ENCODE measurements at places on chromosomes 16 and 17.

GRCh38 chr17:57898487-57899311, 48.9 kb upstream of the MRPS23 start:
- no peak for DNase-seq

GRCh38 chr17:80689129-80689619, 144.5 kb downstream of the RPTOR start:
- no peak for DNase-seq

- DNase-seq: no peak
Measured at GRCh38 chr17:44738214-44738906, 20.4 kb upstream of the ADAM11 start.

DNA sequence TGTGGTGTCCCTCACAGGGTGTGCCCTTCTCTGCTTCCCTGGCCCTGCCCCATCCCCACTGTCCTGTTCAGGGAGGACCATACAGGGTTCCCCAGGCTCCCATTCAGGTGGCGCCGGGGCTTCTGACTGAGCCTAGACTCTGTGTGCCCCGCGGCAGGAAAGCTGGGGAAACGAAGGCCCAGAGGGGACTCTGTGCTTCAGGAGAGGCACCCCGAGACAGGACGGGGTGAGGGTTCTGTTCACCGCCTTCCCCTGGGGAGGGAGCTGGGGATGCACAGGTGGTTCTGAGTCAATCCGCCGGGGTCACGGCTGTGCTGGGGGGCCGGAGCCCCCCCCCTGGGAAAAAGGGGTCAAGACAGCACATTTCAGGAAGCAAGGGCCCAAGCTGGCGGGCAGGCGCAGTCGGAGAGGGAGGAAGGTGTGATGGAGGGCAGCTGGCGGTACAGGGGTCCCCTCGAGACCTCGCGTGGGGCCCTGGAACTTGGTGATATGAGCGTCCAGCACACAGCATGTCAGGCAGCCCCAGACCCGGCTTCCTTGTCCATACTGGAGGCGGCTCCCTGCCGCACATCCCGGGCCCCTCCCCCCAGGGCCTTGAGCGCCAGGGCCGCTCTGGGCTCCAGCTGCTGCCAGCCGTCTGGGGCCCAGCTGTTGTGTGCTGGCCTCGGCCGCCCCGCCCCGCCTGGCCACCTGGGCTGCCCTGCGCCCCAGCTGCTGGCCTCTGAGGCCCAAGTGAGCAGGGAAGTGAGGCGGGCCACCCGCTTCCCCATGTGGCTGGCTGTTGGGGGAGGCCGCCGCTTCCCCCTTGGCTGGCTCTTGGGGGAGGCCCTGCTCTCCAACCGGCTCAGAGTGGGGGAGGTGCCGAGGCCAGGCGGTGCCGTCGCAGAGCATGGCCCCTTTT, 5.6 kb upstream of the NOTUM start:
- no peak for DNase-seq

- no peak for DNase-seq
Measured at GRCh38 chr17:55629995-55630394, 92.7 kb downstream of the TMEM100 start.

GRCh38 chr17:79066963-79067362, 7.7 kb upstream of the ENGASE start:
- DNase-seq: no peak

- no peak for DNase-seq
Measured at GRCh38 chr16:787978-788398, at the start of gene RPUSD1. TSS of gene RPUSD1 (minus strand) at chr16:788381. CDS start at chr16:787737, 644 bp downstream.

- no peak for DNase-seq
Measured at GRCh38 chr16:88864521-88864920, 1.9 kb downstream of the PABPN1L start.

DNA sequence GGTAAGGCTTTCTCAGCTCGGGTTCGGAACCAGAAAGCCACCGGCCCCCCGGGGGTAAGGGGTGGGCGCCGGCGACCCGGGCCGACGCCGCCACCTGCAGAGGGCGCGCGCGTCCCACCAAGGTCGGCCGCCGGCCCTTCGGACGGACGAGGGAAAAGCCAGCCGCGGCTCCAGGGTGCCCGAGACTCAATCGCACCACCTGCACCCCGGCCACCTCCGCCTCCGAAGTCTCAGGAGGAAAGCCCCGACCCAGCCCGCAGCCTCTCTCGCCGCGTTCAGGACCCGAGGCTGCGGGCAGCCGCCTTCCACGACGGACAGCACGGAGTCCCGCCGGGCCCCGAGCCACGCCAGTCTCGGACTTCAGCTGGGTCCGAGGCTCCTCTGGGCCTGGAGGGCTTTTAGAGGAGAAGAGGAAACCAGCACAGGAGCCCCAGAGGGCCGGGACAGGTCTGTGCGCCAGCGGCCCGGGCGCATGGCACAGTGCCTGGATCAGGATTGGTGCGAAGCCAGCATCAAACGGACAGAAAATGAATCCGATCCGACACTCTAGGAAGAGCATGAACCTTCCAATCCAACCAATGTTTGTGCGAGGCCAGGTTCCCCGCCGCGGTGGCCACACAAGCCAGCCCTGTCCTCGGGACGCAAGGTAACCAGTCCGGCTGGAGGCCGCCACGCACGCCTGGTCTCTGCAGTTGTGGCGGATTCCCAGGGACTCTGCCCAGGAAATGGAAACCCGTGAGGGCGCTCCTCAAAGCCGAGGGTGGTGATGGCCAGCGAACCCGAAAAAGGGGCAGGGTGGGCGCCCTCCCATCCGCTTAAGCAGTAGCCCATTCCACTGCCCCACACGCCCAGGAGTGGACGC, 6.7 kb downstream of the CBX8 start:
- peak; percentile 88 for DNase-seq

DNA sequence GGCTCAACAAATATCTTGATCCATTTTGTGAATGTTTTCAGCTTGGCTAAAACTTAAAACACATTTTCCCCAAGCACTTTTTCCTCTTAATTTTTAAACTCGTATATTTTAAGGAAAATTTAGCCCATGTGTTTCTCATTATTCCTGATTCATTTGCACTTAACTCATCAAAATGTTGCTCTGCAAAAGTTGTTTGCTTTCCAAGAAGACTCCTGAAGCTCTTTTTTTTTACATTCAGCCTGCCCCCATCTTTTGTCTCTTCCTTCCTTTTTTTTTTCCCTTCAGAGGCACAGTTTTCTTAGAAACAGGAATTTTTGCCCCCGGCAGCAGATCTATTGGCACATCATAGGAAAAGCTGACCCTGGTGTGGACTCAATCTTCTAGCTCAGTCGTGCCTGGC, 155.0 kb upstream of the SALL1 start:
- no peak for DNase-seq

- DNase-seq: no peak
Measured at GRCh38 chr17:82355770-82356427, 3.1 kb upstream of the TEX19 start.

GRCh38 chr17:58270476-58271215, 10.1 kb downstream of the MPO start:
- DNase-seq: no peak

DNA sequence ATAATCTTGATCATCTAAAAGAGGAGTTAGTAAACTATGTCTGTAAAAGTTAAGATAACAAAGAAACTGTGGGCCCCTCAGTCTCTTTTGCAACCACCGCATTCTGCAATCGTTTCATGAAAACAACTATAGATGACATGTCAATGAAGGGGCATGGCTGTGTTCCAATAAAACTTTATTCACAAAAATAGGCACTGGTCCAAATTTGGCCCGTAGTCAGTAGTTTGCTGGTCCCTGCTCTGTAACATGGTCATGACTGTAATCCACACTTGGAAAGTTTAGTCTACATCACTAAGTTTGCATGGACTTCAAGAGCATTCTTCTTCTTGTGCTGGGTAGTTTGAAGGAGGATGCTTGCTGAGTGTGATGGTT, 299.3 kb upstream of the PSMD7 start:
- DNase-seq: no peak

DNA sequence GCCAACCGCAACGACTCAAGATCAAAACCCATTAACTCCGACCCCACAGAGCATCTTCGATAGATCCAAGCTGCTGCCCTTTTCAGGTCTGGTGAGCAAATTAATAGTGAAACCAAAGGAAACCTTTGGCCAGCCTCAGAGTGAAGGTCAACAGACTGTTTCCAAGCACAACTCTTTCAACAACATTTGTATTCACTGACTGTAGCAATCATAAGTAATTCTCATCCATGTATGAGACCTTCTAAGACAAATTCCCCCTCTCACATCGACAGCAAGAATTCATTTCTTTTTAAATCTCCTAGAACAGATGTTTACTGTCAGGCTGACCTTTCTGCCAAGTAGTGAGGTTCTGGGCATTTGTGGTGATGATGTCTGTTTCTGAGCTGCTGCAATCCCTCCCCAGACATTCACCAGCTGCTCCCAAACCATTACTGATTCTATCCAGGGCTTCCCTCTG, 64.2 kb downstream of the SLC39A11 start:
- no peak for DNase-seq

DNA sequence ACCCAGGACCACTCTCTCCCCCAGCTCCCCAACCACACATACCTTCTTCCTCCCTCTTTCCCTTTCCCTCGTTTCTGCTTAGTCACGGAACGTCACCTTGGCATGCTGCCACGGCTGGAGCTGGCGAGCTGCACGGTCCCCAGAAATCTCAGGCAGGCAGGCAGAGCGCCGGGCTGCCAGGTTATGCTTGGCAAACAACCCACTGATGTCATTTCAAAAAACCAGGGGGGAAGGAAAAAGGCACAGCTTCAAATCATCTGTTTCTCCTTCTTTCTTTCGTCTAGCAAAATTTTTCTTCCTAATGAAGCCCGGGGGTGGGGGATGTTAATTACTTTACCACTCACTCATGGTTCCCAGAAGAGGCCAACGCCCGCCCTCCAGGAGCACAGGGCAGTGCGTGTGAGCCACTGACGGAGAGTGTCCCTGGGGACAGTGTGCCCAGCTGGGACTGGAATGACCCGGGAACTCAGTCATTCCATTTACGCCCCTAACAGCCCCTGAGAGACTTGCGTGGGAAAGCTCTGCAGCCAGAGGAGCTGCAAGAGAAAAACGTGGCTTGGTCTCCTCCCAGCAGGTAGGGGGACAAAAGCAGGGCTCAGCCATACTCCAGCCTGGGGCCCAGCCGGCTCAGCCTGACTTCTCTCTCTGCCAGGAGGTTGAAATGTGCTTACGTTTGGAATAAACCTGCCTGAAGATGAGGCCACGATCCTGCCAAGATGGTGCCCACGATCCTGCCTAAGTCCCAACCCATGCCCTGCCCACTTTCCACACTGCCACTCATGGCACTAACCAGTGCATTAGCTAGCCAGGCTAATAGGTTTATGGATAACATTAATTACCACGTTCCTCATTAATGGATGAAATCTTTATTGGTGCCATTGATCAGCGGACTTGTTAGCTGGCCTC, 198.9 kb downstream of the ZFHX3 start:
- DNase-seq: no peak

DNA sequence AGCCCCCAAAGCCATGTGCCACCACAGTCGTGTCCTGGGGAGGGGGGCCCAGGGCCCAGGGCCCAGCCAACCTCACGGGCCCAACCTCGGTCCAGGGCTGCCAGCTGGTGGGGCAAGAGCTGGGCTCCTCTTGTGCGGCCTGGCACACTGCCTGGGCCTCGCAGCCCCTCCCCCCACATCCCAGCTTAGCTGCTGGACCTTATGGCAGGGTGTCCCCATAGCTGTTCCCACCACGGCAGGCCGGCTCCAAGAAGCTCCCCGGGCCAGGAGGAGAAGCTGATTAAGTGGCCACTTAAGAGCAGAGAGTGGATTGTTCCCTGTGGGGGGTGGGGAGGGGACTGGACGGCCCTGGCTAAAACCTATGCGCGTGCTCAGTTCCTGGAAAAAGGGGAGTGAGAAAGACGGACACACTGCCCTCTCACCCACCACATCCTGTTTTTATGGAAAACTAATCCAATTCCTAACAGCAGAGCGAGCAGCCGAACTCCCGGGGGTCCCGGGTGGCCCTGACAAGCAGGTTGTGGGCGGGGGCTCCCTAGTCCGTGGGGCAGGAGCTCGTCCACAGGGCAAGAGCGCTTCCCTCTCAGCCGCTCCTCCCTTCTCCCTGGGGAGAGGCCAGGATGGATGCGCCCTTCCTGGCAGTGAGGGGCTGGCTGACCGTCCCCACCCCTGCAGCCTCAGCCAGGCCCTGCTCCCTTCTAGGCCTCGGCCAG, 16.8 kb downstream of the PIEZO1 start:
- no peak for DNase-seq

DNA sequence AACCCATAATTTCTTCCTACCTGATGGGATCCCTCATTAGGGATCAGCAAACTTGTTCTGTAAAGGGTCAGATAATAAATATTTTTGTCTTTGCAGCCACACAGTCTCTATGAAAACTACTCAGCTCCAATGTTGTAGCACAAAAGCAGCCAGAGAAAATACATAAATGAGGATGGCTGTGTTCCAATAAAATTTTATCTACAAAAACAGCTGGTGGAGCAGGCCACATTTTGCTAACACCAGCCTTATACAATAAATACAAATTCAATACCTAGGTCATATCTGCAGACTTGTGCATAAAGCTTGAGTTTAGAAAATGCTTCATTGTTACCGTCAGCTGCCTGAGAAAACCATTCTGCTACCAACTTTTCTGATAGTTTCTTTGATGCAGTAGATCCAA, 38.4 kb upstream of the INTS2 start:
- DNase-seq: no peak

- no peak for DNase-seq
Measured at GRCh38 chr16:46875243-46875642, 8.9 kb upstream of the GPT2 start.

DNA sequence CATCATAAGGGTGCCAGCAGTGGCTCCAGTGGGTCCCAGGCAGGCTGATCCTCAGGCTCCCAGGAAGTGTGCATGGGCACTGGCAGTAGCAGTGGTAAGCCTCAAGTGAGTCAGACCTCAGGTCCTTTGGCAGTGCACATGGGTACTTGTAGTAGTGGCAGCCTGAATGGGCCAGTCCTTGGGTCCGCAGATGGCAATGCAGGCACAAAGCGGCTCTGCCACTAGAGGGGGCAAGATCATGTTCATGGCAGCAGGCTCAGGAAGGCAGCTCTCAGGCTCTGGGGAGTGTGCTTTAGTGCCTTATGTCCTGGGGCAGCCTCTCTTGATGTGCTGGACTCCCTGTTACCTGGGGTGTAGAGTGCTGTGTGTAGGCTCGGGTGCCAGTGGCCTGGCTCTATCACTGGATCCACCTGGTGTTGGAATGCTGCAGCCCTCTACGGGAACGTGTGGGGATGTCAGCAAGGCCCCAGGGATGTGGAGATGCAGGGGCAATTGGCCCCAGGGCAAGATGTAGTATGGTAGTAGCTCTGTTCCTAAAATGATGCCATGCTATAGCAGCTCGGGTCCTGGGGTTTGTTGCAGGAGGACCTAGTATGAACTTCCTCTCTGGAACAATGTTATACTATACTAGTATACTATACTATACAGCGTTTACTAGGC, 11.0 kb downstream of the ACSM3 start:
- peak; percentile 20 for DNase-seq

- no peak for DNase-seq
Measured at GRCh38 chr17:896454-896853, 83.1 kb downstream of the NXN start.

GRCh38 chr16:52203096-52203495, 343.8 kb downstream of the TOX3 start:
- no peak for DNase-seq

GRCh38 chr17:8695916-8696415, 48.7 kb downstream of the CCDC42 start:
- no peak for DNase-seq

GRCh38 chr16:55495616-55496289, 13.1 kb upstream of the LPCAT2 start:
- no peak for DNase-seq

GRCh38 chr17:61410141-61411010, 10.7 kb downstream of the TBX2 start:
- DNase-seq: peak; percentile 20

Measured in GM12891 (cell line).